ENCODE measurements at places on chromosomes 16 and 17. TPM values are rescaled to one million over a fixed set of nuclear protein-coding genes. Genes with fewer than 3 reads are reported as not detected.

- no peak for DNase-seq
These were observed 51.3 kb upstream of the IRX6 start for GRCh38 chr16:55272744-55273143.

DNA sequence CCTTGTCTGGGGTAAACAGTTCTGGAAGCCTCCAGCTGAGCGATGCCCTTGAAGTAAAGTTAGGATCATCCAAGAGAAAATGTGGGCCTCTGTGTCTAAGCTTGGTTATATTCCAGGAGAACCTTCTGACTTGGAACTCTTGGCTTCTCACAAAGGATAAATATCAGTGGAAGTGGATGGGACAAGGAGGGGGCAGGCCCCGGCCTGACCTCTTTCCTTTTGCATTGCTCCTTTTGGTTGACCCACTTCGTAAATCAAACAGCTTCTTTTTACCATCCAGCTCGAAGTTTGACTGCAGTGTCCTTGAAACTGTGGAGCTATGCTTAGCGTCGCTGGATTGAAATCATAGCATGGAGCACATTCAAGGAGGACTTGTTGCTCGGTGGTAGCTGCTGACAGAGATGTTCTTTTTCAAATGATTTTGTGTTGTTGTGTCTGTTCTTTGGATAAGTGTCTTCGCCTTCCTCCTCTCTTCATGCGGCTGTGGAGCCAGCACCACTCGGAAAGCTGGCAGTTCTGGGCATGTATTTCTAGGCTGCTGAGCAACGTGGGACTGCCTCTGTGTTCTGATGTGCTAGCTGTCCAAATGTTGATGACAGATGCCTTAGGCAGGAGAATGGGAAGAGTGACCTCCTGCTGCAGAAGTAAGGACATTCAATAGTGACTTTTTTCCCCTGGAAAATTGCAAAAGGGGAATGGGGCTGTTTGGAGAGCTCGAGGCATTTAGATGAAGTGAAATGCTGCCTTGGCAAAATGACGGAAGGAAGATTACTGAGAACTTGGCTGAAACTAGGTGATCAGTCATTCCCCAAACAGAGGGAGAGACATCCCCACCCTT lies 4.5 kb downstream of the MINK1 start:
- no peak for DNase-seq

GRCh38 chr17:34375426-34375997 lies 12.5 kb upstream of the CCL1 start:
- no peak for DNase-seq

The GAS2L2 gene
- not detected for polyA plus RNA-seq
